ENCODE measurements at places on chromosomes 1 and 21.

- DNase-seq, result no peak
Measured at GRCh38 chr1:95287081-95287480, 53.1 kb downstream of the RWDD3 start.

DNA sequence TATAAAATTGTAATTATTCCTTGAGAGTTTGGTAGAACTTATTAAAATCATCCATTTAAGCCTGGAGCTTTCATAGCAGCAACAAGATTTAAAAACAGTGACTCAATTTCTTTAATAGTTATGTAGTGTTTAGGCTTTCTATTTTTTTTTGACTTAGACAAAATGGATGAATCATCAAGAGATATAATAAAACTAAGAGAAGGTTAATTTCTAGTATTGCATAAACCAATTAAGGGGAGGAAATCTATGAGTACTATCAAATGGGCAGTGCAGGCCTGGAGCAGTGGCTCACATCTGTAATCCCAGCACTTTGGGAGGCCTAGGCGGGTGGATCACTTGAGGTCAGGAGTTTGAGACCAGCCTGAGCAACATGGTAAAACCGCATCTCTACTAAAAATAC, 416.3 kb upstream of the USP24 start:
- no peak for DNase-seq

GRCh38 chr1:14163246-14163645, 435.2 kb upstream of the KAZN start:
- no peak for DNase-seq

GRCh38 chr21:37071561-37072273, 1.2 kb downstream of the PIGP start:
- DNase-seq, result no peak

DNA sequence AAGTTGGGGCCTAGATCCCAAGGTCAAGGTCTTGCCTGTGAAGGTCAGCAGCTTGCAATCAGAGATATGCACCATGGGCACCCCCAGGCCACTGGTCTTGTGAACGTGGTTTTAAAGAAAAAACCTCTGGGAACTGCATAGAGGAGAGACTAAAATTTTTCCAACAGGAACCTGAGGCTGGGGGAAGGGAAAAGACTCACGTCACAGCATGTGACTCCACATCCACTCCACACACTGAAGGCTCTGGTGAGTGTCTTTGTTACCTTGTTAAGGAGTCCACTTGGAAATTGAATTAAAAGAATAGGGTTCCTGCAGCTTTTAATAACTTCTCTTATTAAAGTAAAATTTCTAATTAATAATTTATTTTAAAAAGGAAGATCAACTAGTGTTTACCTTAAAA, 224.9 kb downstream of the DAB1 start:
- no peak for DNase-seq

DNA sequence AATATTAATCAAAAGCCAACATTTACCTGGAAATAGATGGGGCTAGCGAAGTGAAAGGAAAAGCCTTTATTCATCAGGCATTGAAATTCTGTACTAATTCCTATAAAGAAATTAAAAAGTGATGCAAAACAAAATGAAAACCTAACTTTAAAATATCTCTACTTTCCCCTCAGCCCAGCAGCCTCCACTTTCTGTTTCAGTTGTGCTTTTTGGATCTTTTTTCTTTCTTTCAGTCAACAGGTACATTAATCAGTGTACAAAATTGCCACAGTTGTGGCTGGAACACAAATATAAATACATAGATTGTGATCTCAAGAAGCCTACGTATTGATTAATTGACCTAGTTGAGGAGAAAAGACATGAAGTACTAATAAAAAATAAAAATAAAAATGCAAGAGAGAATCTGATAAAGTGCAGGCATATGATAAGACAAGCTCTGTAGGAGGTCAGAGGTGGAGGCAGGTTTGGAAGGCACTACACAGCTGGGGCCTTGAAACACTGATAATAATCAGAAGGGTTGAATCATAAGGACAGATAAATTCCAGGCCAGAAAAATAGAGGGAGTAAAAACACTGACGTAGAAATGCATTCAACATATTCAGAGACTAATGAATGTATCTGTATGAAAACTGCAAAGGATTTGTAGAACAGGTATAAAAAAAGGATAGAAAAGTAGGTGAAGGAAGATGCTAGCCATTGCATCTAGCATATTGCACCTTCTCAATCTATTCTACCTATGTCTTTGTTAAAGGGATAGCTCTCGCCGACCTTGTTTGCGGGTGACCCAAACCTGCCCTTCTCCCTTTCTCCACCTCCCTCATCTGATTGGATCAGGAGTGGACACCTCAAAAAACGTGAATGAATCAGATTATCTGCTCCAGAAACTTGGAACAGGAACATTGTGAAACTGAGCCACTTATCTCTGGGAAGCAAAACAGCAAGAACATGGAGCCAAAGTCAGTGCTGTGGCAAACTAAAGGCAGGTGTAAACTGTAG, 607.8 kb upstream of the ADGRL2 start:
- no peak for DNase-seq

DNA sequence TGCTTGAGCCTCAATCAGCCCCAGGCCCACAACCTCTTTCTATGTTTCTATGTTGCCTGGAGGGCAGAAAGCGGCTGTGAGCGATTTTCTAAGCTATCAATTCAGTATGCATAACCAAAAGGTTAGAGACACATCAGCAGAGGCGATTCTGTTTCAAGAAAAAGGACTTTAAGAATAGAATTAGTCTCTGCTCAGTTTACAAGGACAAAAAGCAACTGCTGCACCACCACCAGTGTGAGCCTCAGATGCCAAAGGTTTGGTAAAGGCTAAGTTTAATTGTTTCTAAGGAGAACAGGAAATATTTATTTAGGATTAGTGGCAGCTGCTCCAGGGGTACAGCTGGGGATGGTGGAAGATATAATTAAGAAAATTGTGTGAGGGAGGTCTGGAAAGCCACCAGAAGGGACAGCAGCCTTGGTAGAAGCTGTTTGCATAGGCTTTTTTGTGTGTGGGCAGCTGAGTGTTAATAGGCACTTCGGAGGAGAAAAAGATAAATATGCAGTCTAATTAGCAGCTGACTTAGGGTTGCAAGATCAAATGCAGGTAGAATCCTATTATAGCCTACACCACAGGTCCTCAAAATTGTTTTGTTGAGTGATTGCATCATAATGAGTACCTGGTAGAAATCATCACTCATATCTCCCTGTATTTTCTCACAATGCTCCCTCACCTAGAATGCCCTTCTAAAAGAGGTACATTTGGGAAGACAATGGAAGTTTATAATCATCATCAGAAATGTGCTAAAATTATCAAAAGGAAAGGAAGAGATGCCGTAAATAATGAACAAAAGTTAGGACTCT, 35.8 kb downstream of the ZC3H11B start:
- no peak for DNase-seq

- no peak for DNase-seq
Measured at GRCh38 chr1:21313203-21313885, 23.1 kb upstream of the ECE1 start.

DNA sequence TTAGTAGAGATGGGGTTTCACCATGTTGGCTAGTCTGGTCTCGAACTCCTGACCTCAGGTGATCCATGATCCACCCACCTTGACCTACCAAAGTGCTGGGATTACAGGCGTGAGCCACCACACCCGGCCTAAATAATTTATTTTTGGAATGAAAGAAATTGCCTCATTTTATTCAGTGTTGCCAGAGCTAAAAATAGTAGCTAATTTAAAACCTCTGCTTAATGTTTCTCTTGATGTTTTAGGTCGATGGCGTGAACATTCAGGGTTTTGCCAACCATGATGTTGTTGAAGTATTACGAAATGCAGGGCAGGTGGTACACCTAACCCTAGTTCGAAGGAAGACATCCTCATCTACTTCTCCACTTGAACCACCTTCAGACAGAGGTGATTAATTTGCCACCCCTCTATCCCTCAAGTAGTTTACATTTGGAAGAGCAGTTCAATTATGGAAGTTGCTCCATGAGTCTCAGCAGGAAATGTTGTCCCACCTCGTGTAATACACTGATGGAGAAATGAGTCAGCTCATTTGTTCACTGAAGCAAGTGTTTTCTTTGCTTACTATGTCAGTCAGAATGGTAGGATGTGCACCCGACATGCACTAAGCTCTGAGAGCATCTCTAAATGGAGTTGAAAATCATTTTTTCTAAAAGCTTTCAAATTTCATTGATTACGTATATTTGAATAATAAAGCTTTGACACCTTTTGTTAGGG, 54.9 kb downstream of the PATJ start:
- no peak for DNase-seq

DNA sequence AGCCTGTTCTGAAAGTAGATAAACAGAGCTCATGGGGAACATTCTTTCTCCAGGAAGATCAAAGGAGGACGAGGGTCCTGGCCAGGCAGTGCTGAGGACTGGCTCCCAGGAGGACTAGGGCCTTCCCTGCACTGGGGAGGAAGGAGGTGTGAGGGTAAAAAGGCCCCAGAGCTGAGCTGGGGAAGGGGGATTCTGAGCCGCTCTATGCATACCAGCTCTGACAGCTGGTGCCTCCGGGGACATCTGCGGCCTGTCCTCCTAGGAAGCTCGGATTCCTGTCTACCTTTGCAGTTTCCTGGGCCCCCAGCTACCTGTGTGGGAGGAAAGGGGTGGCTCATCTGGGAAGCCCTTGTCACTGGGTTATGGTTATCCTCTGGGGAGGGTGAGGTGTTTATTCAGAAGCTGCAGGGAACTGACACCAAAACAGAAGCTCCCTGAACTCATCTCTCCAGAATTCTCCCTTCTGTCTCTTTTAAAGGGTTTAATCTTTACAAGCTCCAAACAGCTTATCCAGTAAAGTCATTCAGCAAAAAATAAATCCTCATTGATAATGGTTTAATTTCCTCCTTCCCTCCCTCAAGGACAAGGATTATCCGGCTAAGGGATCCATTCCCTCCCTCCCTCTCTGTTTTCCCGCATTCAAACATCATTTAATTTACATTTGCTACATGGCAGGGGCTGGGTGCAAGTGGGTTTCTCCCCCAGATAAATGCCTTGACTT, 31.0 kb downstream of the NENF start:
- no peak for DNase-seq

DNA sequence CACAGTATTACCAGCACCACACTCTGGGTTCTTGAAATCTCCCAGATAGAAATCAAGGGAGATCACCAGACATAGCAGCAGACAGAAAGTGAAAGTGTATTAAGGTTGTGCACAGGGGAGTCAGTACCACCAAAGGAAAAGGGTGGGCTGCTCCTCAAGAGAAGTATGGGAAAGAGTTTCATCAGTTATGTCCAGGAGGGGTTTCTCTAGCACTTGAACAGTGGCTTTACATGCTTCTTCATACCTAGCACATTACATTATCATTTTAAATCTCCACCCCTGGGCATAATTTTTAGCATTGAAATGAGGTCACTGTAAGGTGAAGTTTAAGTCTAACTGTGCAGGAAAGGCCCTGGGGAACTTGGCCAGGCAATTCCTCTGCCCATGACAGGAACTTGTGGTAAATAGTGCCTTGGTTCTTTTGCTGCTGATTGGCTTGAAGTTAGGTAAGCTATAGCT, 601.0 kb downstream of the NUF2 start:
- no peak for DNase-seq

DNA sequence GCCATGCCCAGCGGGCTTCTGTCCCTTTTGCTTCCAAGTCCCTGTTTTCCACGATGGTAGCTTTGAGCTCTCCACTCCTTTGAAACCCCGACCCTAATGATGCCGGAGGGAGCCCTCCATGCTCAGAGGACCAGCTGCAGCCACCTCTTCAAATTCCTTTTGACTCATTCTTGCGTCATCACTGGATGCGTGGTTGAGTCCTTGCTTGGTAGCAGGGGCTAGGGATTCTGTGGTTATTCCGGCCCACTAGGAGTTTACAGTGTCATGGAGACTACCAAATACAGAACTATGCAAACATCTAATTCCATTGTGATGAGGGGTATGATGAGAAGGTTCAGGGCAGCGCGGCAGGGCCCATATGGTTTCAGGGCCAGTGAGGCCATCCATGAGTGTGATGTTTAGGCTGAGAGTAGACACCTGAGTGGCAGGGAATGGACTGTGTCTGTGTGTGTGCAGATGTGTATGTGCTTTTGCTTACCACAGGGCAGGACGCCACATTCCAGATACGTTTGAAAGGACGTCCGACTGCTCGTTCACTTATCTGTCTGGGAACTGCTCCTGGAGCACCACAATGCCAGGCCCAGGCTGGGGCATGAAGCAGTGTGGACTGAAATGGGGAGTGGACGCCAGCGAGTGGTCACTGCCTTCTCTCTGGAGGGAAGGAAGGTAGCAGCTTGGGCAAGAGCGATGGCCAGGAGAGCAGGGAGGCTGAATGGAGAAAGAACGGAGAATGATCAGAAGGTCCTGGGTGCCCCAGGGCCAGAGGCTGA, 30.4 kb upstream of the ZBTB21 start:
- no peak for DNase-seq

DNA sequence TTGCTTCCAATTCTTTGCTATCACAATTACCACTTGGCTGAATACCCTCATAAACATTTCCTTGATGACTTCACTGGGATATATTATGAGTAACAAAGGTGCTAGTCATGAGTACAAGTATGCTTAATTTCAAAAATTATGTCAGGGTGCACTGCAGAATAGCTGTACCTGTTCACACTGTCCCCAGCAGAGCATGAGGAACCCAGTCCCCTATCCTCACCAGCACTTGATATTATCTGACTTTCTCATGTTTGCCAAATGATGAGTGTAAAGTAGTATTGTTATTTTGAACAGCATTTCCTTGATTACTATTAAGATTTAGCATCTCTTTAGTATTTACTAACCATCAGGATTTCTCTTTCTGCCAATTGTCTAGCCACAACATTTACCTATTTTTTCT, 33.5 kb upstream of the TNFSF4 start:
- DNase-seq, result no peak

GRCh38 chr1:29626726-29627125, 390.4 kb downstream of the PTPRU start:
- no peak for DNase-seq

Data from CD4-positive, alpha-beta T cell treated with Interleukin-21 for 1 hour (primary cell).